Caudate nucleus (tissue), 63 donors: ENCODE measurements at places on chromosomes 4 and X.

GRCh38 chr4:139619644-139620043 is 46.0 kb upstream of the MGST2 start:
- DNase-seq, result no peak

DNA sequence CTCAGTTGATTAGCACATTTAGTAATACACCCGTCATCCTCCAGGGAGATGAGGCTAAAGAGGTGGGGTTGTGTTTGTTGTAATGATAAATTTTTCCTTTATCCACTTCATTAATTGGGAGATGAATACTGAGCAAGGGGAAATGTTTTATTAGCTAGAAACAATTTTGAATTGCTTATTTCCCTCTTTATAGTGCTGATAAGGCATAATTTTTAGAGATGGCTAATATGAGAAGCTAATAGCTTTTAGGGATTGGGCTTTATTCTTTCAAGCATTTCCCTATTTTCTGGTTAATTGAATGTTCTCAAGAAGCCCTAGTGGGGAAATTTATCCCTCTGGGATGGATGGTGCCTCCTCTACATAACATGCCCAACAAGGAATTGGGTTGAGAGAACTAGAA is 365.2 kb upstream of the IGFBP7 start:
- no peak for DNase-seq

GRCh38 chr4:140826701-140827027 is 70.5 kb upstream of the TBC1D9 start:
- no peak for DNase-seq

GRCh38 chrX:9535101-9535500 is 70.2 kb downstream of the TBL1X start:
- no peak for DNase-seq

- no peak for DNase-seq
Observed at GRCh38 chr4:123406872-123407271, 10.3 kb downstream of the SPRY1 start.

DNA sequence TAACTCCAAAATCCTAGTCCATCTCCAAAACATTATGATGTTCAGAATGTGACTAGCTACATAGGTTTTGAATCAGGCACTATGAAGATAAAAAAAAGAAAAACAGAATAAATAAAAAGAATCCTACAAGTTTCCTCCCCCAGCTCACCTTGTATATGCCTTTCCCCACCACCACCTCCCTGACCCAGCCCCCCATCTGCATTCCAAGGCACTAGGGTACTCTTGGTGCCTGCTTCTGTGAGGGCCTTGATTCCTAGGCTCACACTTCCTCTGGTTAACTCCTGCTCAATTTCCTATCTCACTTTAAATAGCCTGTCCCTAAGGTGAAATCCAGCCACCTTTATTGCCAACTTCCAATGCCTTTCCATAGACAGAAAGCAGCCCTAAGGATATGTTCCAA is 178.7 kb upstream of the ATOH1 start:
- DNase-seq, result no peak

DNA sequence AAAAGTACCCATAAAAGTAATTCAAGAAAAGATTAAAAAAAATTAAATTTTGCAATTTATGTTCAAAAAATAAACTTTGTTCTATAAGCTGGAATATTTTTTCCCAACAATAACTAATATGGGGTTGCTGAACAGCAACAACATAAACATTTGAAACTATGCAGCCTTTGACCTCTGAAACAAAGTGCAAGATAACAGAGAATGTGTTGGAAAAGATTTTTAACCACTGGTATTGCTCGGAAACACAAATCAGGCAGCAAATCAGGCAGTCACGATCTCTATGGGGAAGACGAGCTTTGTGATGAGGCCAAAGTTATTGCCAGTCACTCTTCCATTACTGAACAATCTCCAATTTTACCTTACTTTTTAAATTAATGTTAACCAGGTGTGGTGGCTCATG is 332.1 kb downstream of the PABPC4L start:
- no peak for DNase-seq

GRCh38 chr4:6873291-6873690 is 36.3 kb upstream of the TBC1D14 start:
- DNase-seq, result no peak
